ENCODE measurements at places on chromosomes 6 and 20. TPM values are rescaled to one million over a fixed set of nuclear protein-coding genes. Genes with fewer than 3 reads are reported as not detected.
A peak's percentile ranks its signal among the peaks of the same experiment; 100 is the strongest.

CAPN11 gene
- total RNA-seq, result 1.8 TPM

MRPL14 gene
- total RNA-seq, result 62.4 TPM

PTGIS gene
- 6.2 TPM for total RNA-seq

WFDC2 gene
- total RNA-seq, result not detected

HTR1E gene
- total RNA-seq, result not detected

CCR6 gene
- not detected for total RNA-seq

IL17F gene
- total RNA-seq, result not detected

FOXF2 gene
- total RNA-seq, result not detected

NT5E gene
- total RNA-seq, result 115 TPM

TSBP1 gene
- total RNA-seq, result not detected

MUC21 gene
- not detected for total RNA-seq

MCHR2 gene
- total RNA-seq, result not detected

OR2H2 gene
- total RNA-seq, result not detected

DNA sequence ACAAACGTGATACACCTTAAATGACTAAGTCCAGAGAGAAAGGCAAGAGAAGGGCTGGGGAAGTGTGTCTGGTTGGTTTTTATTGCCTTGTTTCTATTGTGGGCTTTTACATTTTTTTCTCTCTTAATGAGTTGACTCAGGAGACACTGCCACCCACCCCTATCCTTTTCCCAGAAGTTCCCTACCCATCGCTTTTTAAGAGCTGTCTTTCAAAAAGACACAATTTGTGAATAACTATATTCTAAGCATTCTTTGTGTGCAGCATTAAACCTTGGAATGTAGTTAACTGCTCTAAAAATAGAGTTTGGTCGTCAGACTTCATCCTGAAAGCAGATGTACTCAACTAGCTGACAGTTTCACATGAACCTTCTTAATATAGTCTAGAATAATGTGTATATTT is 174.9 kb downstream of the ISM1 start:
- no peak for DNase-seq

DNA sequence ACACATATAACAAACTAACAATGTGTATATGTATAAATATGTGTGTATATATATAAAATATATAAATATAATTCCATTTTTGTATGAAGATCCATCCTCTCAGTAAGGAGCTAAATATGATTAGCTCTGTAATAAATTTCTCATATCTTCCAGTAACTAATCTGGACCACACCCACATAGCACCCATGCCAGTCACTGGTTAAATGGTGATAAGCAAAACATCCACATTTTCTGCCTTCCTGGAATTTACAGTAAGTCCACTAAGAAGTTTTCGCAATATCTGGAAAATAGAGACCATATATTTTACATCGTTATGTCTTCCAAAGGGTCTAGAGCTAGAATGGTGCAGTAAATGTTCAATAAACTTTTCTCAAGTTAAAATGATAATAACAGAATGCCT is 151.5 kb upstream of the STMND1 start:
- no peak for DNase-seq

DNA sequence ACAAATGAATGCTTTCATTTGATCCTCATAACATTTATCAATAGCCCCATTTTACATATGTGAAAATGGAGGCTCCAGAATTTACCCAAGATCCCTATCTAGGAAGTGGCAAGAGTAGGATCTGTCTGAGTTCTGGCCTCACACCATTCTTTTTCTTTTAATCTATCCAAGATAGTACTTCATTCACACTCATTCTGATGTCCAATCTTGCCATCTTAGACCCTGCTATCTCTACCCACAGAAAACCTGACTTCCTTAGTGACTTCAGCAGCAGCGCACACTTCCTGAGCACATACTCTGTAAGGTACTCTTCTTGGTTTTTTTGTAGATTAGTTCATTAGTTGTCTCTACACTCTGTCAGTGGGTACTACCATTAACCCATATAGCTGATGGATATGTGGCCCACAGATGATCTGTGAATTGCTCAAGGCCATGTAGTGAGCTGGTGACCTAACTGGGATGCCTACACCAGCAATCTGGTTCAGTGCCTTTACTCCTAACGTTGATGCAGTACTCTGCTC is 36.3 kb downstream of the COX4I2 start:
- DNase-seq, result no peak

GRCh38 chr20:45344168-45344860 is 3.9 kb downstream of the SDC4 start:
- peak; percentile 86 for DNase-seq

DNA sequence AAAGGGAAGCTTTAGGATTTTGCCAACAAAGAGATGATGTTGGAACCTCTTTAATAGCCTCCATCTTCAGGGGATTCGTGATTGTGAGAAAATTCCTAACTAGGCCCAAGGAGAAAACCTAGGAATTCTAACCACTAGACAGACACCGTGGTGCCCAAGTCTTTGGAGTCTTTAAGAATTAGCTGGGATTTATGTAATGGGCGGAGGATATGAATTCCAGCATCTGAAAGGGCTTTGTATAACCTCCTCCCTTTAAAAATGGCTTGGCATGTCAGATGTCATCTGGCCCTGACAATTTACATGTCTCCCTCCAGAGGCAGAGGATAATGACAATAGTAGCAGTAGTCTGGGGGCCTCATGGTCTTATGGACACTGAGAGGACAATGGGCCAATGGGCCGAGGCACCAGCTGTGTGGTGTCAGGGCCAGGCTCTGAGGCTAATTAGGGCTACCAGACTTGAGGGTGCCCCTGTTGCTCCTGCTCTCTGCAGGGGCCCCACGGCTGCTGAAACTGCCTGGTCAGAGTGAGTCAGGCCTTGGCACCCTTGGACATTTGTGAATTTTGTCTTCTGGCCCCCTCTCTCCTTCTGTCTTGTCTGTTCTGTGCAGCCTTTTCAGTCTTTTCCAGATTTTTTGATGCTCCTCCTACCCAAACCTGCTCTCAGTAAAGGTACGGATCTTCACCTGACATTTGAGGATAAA is 113.9 kb downstream of the EDN1 start:
- no peak for DNase-seq

DNA sequence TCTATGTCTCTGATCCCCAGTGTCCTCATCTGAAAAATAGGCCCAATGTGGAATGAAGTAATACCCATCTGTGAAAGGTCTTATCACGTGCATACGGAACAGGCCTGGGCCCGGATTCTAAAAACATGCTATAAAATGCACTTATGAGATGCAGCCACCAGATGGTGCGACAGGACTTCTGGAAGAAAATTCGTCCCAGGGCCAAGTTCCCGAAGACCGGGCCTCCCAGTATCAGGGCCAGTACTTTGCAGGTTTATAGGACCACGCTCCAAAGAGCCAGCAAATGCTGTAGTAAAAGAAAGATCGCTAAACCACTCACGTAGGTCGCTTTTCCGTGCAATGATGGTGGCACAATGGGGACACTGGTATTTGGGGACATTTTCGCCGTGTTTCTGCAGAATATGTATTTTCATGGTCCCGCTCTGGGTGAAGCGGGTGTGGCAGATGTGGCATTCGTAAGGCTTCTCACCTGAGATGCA is 10.6 kb downstream of the CTCFL start:
- DNase-seq, result peak; percentile 68

- no peak for DNase-seq
Observed at GRCh38 chr20:42432496-42433334, 757.0 kb downstream of the PTPRT start.

GRCh38 chr6:23522792-23523547 is 603.0 kb upstream of the NRSN1 start:
- DNase-seq, result no peak

DNA sequence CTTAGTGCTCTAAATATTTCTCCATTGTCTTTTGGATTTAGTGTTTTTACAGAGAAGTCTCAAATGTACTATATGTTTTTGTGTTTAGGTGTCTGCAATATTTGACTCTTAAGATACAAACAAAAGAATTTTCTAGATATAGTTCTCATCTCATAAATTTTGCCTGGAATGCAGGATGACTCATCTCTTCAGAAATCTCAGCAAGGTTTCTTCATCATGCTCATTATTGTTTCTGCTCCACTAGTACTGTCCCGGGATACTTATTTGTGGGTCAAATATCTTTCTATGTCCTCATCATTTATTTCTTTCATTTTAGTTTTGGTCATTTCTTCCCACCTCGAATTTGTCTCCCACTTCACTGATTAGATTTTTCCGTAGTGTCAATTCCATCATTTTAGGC is 9.5 kb downstream of the AHI1 start:
- peak; percentile 40 for DNase-seq

GRCh38 chr6:33633084-33633461 is 12.0 kb downstream of the ITPR3 start:
- DNase-seq, result no peak

GRCh38 chr6:52352239-52353018 is 9.5 kb upstream of the PAQR8 start:
- DNase-seq, result peak; percentile 85

DNA sequence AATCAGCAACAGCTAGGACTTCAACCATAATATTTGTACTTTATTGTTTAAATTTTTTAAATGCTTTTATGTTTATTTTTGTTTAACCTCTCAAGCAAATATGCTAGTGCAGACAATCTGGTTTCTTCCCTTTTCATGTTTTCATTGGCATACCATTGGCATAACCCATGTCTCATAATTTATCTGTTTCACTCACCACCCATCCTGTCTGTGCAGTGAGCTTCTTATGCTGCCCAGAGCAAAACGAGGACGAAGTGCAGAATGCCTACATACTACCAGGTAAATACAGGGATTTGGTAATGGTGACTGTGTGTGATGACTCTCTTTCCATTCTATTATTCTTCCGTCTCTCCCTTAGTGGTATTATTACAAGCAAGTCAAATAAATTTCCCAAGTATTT is 361.4 kb upstream of the KCNQ5 start:
- DNase-seq, result peak; percentile 50

DNA sequence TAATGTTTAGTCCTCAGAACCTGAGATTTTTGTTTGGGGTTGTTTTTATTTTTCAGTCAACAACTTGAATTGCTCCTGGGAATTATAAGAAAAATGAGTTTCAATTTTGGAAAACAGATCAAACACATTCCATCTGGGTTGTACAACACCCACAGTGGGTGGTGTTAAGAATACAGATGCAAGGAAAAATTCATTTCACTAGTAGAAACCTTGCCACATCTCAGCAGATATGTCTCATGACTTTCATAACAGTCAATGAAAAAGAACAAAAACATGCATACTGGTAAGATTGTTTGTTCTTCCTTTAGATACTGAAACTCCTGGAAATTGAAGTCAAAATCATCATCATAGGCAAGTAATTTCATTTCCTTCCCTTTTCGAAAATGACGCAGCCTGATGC is 78.9 kb downstream of the MOXD1 start:
- no peak for DNase-seq

DNA sequence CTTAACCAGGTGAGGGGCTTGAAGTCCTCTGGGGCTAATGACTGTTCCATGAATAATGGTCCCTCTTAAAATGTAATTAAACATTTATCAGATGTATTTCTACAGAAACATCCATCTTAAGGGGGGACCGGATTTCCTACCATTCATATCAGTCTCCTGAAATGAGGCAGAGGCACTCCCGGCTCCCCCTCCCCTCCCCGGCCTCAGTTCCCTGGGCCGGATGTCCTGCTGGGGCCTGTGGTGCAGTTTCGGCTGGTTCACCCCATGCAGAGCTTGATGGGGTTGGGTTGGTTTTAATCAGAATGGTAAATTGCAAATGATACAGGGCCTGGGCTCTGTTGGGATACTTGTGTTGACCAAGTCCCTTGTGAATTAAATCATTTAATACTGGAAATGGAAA is 349.4 kb downstream of the PREX1 start:
- no peak for DNase-seq

DNA sequence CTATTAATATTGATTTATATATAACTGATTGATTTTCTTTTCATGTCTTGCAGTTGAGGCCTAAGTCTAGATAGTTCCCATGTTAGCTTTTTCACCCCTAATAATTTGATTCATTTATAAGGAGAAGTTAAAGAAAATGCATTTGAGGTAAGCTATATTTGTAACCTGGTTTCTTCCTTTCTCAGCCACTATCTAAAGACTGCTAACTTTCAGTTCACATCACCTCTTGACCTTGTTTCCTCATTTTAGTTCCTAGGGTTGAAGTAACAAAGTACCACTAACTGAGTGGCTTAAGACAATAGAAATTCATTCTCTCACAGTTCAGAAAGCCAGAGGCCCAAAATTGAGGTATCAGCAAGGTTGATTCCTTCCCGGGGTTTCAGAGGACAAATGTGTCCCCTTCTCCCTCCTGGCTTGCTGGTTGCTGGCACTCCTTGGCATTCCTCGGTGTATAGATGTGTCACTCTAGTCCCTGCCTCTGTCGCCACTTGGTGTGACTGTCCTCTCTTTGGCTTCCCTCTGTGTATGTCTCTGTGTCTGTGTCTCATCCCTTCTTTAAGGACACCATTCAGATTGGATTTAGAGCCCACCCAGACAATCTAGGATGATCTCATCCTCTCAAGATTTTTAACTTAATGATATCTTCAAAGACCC is 55.9 kb upstream of the C20orf144 start:
- DNase-seq, result no peak

DNA sequence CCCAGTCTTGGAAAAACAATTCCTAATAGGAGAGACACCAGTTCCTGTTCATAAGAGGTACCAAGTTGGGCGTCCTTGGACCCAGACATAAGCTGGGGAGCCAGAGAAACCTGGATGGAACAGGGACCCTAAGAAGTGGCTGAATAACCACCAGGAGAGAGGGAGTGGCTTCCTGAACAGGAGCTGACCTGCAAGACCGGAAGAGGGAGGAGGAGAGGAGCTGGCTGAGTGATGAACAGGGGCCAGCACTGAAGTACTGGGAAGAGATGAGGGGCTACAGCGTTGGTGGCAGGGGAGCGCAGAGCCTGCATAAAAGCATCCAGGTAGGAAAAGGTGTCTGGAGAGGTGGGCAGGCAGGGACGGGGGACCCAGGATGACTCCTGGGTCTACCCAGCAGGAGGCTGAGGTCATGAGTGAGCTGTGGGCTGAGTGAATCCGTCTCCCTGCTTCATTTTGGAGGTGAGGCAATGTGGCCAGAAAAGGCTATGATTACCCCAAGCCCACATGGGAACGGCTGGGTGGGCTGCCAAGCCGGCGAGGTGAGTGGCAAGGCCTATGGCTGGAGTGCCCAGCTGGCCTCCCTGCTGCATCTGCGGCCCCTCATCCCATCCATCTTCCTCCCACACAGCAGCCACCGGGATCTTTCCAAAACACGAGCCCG is 34.4 kb upstream of the ZFAND3 start:
- DNase-seq, result no peak

- no peak for DNase-seq
Observed at GRCh38 chr6:23511817-23512216, 614.2 kb upstream of the NRSN1 start.

GRCh38 chr6:73382462-73383113 is 12.0 kb upstream of the DDX43 start:
- DNase-seq, result no peak

GRCh38 chr20:37042986-37043972 is 52.5 kb downstream of the RBL1 start:
- DNase-seq, result no peak

DNA sequence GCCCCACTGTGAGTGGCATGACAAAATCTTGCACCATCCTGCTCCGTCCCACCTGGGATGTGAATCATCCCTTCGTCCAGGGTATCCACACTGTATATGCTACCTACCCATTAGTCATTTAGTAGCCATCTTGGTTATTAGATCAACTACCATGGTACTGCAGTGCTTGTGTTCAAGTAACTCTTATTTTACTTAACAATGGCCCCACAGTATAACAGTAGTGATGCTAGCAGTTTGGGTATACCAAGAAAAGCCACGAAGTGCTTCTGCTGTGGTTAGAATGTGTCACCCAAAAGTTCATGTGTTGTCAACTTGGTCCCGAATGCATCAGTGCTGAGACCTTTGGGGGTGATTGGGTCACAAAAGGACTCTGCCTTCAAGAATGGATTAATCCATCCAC is 11.7 kb downstream of the OSER1 start:
- DNase-seq, result no peak

- no peak for DNase-seq
Observed at GRCh38 chr20:57528148-57528547, 3.2 kb upstream of the CTCFL start.

Measured in endothelial cell of umbilical vein (primary cell).